ENCODE measurements at places on chromosomes 7 and 10.

- DNase-seq = no peak
Observed at GRCh38 chr7:92563345-92563744, 26.8 kb downstream of the FAM133B start.

GRCh38 chr10:32047881-32048280 lies 8.3 kb downstream of the KIF5B start:
- DNase-seq = no peak

- no peak for DNase-seq
Observed at GRCh38 chr7:129607471-129608120, 3.9 kb upstream of the NRF1 start.

DNA sequence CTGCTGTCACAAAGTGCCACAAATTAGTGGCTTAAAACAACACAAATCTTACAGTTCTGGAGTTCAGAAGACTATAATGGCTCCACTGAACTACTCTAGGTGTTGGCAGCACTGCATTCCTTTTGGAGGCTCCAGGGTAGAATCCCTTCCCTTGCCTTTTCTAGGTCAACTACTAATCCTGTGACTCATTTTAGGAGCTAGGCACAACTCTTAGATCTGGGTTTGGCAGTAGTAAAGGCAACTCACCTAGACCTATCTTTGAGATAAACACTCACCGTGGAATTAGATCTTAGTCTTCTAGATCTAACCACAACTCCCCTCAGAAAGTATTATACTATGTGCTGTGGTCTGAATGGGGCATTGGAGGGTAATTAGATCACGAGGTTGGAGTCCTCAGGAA lies 60.4 kb downstream of the ANKIB1 start:
- no peak for DNase-seq

DNA sequence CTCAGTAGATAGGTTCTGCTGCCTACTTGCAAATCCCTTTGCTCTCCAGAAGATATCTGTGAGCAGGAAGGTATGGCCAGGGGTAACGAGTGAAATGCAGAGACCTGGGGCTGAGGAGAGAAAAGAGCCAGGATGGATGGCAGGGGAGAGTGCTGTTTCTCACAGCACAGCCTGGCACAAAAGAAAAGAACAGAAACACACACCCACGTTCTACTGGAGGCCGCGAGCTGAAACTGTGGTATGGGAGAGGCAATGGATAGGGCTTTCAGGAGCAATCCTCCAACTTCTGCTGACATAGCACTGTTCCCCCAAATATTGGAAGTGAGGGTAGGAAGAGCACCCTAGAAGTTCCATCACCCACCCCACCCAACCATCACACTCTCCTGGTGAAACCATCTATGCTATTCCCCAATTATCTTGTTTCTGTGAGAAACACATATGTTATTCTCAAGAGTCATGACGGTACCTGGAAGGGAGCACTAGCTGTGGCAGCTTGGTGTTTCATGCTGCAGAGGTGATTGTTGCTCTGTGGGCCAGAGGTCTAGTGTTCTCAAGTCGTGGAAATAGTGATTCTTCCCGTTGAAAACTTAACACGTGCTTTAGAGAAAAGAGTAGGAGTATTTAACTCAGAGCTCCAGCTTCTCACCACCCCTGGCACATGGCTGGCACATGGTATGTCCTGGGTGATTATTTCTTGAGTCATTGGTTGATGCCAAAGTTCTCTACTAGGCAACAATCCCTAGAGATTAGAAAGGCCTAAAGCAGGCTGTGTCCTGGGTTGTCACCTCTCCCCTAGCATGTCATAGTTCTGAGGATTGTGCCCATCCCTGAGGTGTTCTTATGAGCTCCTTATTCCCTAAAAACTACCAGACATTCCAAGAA lies 198.3 kb downstream of the PLXNA4 start:
- DNase-seq = no peak

DNA sequence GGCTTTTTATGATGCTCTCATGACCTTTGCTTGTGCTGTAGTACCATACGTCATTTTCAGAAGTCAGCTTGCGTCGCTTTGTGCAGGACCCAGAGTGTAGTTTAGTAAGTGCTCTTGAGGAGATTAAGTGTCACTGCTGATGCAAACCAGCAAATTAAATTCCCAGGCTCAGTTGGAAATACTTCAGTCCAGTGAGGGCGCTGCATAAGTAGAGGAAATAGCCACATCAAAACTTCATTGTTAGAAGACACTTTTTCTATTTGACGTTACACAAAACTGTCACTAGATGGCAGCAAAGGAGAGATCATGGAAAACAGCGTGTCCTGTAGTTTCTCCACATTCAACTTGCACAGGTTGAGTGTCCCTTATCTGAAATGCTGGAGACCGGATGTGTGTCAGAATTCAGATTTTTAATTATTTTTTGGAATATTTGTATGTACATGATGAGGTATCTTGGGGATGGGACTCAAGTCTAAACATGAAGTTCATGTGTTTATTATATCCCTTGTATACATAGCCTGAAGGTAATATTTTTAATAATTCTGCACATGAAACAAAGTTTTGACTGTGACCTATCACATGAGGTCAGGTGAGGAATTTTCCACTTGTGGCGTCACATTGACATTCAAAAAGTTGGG lies 7.9 kb downstream of the ZNF22 start:
- no peak for DNase-seq

DNA sequence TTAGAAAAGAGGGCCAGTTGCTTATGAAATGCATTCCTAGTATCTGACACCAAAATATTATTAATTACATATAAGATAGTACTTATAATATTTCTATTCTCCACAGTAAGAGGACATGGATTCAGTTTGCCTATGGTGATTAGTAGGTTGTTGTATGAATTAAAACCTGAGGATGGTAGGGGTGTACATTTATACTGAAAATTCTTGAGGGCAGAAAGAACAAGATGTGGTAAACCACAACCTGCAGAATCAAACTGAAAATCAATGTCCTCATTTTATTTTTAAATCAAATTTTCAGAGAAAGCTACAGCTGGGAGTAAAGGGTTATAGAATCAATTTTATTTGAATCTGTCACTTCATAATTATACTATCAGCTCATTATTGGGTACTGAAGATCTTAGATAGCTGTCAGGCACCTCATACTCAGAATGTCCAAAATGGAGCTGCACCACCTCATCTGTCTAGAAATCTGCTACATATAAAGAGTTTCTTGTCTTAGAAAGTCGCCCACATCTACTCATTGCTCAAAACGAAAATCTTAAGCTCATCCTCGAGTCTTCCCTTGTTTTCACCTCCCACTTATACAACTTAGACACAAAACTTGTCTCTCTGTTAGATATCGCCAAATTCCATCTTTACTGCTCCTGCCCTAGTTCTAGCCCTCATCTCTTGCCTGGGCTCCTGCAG lies 65.4 kb downstream of the MYO3A start:
- DNase-seq = no peak

GRCh38 chr10:68231817-68232251 lies at the start of gene ATOH7:
ATOH7 (minus strand) TSS chr10:68232113; CDS start chr10:68231677, 436 bp downstream.
- DNase-seq = no peak

DNA sequence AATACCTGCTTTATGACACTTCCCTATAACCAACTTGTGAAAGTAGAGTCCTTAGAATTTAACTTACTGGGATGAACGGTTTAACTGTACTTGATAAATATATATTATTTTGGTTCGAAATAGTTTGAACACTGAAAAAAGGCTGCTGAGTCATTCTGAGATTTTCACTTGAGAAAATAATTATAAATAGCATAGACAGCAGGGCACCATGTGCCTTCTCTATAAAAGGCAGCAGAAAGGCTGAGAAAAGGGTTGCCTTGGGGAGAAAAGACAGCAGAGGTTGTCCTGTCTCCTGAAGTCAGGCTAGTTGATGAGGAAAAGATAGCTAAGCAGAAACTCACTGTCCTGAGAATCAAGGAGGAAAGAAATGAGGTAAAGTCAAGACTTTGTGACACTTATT lies 92.4 kb downstream of the CTTNBP2 start:
- DNase-seq = no peak

DNA sequence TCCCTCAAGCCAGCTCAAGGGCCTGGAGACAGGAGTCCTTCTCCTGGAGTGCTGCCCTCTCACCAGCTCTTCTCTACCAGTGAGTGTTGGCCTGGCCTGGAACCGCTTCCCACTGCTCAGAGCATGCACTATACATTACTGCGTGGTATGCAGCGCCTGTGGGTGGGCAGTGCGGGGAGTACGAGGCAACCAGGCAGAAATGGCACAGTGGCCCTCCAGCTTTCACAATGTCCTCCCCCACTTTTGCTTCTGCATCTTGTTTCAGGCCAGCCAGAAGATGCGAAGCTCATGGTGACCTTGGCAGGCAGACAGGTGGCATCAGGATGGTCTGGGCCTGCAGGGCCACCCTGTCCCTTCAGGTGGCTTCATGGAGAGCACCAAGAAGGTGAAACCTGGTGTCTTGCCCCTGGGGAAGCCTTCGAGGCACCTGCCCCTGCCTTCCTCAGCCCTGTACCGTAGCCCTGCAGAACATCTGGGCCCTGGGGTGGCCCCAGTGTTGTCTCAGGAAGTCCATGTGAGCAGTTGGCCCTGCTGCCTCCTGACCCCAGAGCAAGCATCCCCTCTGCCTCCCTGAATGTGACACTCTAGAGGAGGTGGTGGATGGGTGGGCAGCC lies 35.8 kb downstream of the RASGEF1A start:
- no peak for DNase-seq

DNA sequence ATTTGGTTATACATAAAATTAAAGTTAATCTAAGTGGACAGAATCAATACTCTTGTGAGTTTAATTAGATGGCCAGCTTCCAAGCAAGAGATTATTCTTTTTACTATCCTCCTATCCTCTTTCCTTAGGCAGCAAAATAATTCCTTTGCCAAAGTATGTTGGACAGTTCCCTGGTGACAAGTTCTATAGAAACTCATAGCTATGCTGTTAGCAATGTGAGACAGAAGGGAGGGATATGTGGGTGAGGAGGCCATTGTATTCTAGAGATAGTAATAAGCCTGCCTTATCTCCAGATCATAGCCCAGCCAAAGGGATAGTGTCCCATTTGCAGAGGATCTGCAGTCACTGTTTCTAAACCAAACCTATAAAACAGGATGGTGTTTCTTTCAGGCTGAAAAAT lies 181.6 kb upstream of the HDAC9 start:
- DNase-seq = no peak

- no peak for DNase-seq
Observed at GRCh38 chr7:102836191-102836919, 76.4 kb upstream of the LRRC17 start.

DNA sequence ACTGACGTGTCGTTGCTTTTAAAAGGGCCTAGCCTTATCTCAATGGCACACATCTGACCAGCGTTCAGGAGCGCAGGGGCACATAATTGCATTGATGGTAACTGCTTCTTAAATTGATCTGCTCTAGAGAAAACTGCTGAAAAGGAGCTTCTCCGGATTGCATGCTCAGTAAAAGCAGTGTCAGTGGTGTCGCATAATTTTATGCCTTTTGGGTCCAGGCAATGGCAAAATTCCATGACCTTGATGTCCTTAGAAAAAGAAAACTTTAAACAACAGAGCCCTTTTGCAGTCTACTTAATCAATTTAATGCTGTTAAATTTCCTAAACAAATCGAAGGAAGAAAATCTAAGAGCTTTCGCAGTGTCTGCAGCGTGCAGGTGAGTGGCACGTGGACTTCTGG lies 75.7 kb downstream of the PTPRE start:
- DNase-seq = no peak

GRCh38 chr7:91973639-91974038 lies 33.0 kb downstream of the AKAP9 start:
- DNase-seq = no peak

GRCh38 chr7:2958416-2959102 lies 85.1 kb downstream of the CARD11 start:
- DNase-seq = no peak

DNA sequence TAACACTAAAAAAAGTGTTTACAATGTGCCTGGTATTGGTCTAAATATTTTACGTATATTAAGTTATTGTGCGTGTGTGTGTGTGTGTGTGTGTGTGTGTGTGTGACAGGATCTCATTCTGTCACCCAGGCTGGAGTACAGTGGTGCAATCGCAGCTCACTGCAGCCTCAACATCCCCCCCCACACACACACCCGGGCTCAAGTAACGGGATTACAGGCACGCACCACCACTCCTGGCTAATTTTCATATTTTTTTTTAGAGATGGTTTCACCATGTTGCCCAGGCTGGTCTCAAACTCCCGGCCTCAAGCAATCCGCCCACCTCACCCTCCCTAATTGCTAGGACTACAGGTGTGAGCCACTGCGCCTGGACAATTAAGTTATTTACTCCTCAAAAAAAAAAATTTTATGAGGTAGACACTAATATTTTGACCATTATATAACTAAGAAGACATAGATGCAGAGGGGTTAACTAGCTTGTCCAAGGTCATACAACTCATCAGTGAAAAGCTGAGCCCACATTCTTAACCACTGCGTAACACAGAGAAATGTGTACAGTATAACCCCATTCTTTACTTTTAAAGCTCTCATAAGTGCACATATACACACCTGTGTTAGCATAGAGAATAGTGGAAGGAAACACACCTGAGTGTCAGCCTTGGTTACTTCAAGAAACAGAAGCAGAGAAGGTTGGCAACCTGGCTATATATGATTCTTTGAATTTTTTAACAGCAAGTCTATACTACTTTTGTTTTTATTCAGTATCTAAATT lies 35.0 kb downstream of the DNAJC12 start:
- no peak for DNase-seq

DNA sequence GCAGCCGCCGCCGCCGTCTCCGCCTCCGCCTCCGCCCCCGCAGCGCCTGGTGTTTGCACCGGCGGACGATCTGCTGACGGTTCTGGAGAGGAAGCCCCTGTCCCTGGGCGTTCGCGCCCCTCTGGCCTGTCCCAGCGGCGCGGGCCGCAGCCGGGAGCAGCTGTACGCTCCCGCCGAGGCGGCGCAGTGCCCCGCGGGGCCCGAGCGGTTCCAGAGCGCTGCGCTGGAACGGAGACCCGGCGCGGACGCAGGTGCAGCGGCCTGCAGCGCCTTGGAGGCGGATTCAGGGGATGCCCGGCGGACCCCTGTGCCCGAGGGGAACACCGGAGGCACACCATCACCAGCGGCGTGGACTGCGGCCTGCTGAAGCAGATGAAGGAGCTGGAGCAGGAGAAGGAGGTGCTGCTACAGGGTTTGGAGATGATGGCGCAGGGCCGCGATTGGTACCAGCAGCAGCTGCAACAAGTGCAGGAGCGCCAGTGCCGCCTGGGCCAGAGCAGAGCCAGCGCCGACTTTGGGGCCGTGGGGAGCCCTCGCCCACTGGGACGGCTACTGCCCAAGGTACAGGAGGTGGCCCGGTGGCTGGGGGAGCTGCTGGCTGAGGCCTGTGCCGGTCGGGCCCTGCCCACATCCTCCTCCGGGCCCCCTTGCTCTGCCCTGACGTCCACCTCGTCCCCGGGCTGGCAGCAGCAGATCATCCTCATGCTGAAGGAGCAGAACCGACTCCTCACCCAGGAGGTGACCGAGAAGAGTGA lies 24.8 kb upstream of the ZNF735 start:
- DNase-seq = no peak

GRCh38 chr10:7417807-7418206 lies 7.0 kb upstream of the SFMBT2 start:
- no peak for DNase-seq

DNA sequence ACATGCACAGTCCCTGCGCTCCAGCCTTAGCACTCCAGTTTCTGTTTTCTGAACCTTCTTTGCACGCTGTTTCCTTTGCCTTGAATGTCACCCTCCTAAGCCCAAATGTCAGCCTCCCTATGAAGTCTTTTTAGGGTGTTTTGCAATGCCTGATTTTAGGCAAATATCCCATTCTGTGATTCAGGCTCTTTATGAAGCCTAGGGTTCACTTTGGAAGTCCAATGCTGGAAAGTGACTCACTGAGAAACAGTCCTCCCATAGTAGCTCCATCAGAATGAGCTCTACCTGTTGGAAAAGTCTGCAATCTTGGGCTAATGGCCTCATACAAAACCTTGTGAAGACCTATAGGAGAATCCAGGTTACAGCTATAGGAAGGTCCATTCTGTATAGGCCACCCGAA lies 5.3 kb downstream of the LAMB4 start:
- no peak for DNase-seq
